ENCODE measurements at places on chromosomes 12 and 14. TPM values are rescaled to one million over a fixed set of nuclear protein-coding genes. Genes with fewer than 3 reads are reported as not detected.

RAD9B gene
- 1.5 TPM for total RNA-seq

KRT6A gene
- total RNA-seq, result not detected

YEATS4 gene
- 48.3 TPM for total RNA-seq

AGAP2 gene
- 52.0 TPM for total RNA-seq

DNA sequence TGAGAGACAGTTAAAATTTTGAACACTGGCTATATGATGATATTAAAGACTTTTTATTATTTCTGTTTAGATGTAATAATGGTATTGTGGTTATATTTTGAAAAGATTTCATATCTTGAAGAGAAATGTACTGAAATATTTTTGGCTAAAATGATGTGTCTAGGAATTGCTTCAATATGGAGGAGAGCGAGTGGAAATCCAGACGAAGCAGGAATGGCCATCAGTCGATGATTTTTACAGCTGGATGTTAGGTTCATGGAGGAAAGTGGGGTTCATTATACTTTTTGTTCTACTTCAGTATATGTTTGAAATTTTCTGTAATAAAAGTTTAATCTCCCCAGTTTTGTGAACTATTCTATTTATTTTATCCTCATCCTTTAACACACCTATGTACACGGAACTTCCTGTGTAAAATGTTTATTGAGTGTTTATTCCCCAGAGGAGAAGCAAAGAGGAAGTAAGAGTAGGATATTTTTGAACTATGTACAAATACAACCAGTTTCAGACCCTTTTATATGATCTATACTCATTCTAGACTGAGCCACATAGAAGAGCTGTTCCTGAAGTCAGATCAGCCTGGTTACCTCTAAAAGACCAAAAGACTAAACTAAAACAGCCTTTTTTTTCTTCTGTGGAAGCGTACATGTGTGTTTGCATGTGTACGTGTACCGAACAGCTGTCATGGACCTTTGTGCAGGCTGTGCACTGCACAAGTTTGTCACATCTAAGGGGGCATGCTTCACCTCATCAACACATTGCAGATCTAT, 211.0 kb upstream of the NUDT4 start:
- no peak for ATAC-seq

DNA sequence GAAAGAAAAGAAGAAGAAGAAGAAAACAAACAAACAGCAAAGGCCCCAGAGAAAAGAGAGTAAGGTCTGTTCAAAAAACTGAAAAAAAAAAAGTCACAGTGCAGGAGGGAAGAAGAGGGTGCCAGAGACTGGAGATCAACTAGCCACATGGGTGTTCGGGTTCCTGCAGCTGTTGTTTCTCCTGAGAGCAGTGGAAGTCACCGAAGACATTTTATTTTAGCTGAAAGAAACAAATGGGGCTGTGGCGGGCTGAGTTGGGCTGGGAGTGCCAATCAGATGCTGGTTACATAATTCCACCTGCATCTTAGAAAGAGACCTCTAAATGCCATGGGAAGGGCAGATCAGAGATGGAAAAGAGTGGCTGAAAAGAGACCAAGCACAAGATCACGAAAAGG, 33.9 kb downstream of the ACTN1 start:
- ATAC-seq, result no peak

DNA sequence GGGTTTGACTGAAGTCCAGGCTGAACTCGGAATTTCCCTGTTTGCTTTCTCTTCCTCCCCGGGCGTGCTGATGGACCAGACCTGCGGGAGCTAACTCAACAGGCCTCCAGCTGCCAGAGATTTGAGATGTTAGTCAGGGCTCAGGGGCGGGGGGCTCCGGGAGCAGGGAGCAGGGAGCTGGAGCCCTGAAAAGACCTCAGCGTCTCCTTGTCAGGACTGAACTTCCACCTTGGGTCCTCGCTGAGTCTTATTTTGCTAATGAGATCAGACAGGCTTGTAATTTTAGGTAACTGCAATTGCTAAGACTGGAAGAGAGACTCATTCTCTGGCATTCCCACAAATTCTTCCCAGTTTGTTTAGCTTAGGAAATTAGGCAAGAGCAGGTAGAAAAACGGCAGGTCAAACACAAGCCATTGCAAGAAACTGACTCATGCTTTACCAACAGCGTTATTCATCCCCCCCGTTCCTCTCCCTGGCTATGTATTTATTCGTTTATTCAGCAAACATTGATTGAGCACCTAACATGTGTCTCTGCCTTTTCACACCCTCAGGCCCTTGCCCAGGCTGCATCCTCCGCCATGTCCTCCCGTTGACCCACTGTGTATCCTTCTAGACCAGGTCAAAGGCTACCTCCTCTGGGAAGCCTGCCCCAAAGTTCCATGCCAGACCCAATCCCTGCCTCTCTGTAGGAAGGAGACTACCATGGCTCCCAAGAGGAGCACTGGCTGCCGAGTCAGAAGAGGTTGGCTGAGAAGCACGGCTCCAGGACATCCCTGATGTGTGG, 80.4 kb upstream of the DIO3 start:
- no peak for ATAC-seq
